SJCRH30 (cell line): ENCODE measurements at places on chromosomes 3 and 15. TPM values are rescaled to one million over a fixed set of nuclear protein-coding genes. Genes with fewer than 3 reads are reported as not detected.

The ALG1L2 gene
- total RNA-seq, result 0.46 TPM in 1 of 2 replicates, not detected in the other

The ACKR2 gene
- total RNA-seq, result not detected in 2 replicates

The HRH1 gene
- 0.04 TPM in 1 of 2 replicates, not detected in the other for total RNA-seq

The STRIT1 gene
- total RNA-seq, result not detected in 2 replicates

The PLA2G4E gene
- total RNA-seq, result not detected in 2 replicates

The HTR3E gene
- total RNA-seq, result 6.5 and 8.0 TPM in 2 replicates

The PARL gene
- total RNA-seq, result 51.4 and 55.5 TPM in 2 replicates

The HPS3 gene
- total RNA-seq, result 12.0 and 14.2 TPM in 2 replicates

The C3orf80 gene
- 0.05 and 0.14 TPM in 2 replicates for total RNA-seq

The CATSPER2 gene
- total RNA-seq, result 1.3 and 1.4 TPM in 2 replicates

The MED12L gene
- total RNA-seq, result not detected in 2 replicates

The KNG1 gene
- not detected in 2 replicates for total RNA-seq

The MKRN2OS gene
- not detected in 2 replicates for total RNA-seq
